Foreskin melanocyte (primary cell): ENCODE measurements at places on chromosomes 4 and X.

GRCh38 chr4:52606726-52607125, 52.4 kb downstream of the USP46 start:
- DNase-seq, result no peak

GRCh38 chrX:9560219-9560618, 95.4 kb downstream of the TBL1X start:
- DNase-seq, result no peak

GRCh38 chrX:3076416-3076991, 35.2 kb downstream of the ARSF start:
- DNase-seq, result no peak

DNA sequence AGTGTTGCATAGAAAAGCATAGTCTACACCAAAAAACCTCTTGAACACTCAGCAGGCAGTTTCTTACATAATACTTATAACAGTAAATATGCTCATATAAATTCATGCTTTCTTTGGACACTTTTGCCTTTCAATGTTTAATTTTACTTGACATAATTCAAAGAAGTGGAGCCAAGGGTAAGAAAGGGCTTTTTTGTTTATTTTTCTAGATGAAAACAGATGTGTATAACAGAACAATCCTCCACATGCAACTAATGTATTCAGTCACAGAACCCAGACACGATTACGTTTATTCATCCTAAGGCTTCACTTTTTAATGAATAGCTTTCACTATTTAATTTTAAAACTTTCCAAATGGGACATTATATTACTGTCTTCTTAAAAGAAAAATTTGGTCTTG, 58.0 kb upstream of the PTPN13 start:
- DNase-seq, result no peak

- DNase-seq, result no peak
These were observed 171.9 kb upstream of the GALNT7 start for GRCh38 chr4:172996571-172997216.
